Activated T-cell treated with anti-CD3 and anti-CD28 coated beads for 1 hour (primary cell): ENCODE measurements at places on chromosomes 5 and 9.

DNA sequence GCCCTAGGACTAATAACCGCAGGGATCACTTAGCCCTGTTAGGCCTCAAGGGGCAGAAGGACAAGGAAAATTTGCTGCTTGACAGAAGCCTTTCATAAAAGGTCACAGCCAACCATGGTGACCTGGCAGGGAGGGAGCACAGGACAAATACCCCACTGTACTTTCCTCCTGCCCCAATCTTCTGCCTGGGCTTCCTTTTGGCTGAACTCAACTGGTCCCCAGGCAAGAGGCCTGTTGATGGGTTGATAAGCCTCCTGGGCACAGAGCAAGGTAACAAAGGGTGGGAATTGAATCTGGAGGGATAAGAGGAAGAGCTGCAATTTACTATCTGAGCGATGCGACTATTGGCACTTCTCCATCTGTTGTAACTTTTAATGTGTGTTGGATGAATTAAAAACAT is 392.9 kb downstream of the RASEF start:
- no peak for DNase-seq

DNA sequence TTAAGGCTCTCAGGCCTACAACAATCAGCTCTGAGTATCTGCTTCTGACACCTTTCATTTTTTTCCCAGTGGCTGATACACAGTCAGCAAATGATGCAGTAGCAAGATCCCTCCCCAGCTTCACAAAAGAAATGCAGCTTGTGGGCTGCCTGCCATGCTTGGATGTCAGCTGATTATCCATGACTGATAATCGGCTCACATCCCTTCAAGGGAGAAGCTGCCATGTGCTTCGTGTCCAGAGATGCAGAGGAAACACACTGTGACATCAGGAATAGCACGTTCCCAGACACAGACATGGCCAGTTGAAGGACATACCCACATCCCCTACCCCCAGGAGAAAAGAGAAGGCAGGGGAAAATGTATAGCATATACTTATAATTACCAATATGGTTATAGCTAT is 27.9 kb downstream of the TMEM215 start:
- DNase-seq: no peak

GRCh38 chr9:133713150-133713959 is 24.8 kb downstream of the SARDH start:
- no peak for DNase-seq

DNA sequence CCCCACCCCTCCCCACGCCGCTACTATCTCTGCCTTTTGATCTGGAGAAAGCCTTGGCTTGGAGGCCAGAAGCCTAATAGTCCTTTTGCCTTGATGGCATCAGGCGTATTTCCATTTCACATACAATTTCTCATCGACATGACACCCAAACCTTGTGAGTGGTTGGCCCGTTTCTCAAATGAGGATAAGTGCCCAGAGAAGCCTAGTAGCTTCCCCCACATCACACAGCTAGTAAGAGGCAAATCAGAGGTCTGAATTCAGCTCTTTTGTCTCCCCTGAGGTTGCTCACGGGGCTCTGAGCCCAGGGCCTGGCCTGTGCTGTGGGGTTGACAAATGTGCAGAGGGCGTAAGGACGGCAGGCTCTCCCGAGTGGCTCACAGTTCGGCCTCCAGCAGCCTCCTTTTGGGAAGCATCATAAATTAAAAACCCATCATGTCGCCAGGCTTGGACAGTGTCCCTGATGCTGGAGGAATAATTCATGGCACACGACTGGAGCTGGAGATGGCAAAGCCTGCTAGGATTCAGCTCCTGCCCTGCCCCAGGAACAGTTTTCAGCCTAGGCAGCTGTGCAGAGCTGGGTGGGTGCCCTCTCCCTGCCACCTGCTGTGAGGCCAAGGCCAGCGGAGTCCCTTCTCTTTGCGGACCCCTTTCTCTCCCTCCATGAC is 263.8 kb downstream of the NSG2 start:
- DNase-seq: no peak

- no peak for DNase-seq
Observed at GRCh38 chr9:113808391-113809358, 67.4 kb upstream of the ZNF618 start.

DNA sequence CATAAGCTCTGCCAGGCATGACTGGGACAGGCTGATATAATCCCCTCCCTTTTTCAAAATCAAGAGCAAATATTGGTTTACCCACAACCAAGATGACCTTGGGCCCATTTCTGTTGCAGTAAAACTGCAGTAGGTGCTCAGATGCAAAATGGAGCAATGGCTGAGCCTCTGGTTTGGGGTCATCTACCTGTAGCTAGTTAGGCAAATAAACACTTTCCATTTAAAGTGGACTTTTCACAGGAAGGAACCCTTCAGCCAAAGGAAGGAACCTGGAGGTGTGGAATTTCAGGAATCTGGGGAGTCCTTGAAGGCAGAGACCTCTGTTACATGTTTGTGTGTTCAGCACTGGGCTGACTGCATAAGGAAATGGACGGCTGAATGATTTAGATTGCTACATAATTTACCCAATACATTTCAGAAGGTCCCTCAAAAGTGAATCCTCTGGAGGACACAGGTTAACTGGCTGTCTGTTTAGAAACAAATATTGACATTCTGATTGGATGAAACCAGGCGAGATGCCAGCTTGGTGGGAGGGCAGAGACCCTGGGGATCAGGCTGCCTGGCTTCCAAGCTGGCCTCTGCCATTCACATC is 170.1 kb upstream of the ZNF618 start:
- DNase-seq: no peak

DNA sequence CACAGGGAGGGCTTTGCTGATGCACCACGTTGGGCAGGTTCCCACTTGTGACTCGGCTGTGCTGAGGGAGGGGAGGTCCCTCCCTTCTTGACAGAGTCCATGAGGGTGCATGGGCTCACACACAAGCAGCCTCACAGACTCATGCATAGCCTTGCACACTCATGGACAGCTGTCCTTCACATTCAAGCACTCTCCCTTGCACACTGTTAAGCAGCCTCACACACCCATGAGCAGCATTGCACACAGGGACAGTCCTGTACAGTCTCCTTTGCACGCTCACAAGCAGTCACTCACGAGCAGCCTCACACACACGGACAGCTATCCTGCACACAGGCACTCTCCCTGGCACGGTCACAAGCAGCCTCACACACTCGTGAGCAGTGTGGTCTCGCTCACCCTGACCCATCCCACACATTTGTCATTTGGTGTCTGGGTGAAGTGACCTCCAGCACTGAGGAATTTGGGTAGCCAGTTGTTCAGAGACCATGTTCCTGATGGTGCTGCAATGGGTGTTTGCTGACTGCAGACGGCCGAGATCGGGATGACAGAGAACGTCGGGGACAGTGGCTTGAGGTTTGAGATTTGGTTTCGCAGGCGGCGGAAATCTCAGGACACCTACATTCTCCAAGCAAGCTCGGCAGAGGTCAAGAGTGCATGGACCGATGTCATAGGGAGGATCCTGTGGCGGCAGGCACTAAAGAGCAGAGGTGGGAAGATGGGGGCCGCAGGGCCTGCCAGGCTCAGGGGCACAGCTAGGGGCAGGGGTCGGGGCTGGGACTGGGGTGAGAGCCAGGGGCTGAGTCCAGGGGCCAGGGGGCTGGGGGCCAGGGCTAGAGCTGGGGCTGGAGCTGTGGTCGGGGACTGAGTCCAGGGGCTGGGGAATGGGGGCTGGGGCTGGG is 17.7 kb upstream of the LRRC14B start:
- DNase-seq: no peak

DNA sequence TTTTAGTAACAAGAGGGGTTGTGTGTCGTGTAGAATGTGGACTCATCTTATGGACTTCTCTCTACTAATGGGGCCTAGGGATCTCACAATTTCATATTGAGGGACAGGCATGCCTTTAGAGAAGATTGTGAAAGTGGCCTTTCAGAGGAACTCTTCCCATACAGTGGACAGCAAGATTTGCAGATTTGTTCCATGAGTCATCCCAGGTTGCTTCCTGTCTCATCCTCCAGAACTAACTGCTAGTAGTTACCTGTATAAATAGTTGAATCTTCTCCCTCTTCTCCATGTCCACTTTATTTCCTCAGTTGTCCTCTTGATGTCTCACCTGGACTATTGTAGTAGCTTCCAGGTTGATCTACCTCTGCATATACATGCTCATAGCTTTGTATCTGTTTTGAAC is 997.5 kb upstream of the CTNND2 start:
- no peak for DNase-seq

- no peak for DNase-seq
Observed at GRCh38 chr5:146894753-146895521, 16.4 kb upstream of the PPP2R2B start.

DNA sequence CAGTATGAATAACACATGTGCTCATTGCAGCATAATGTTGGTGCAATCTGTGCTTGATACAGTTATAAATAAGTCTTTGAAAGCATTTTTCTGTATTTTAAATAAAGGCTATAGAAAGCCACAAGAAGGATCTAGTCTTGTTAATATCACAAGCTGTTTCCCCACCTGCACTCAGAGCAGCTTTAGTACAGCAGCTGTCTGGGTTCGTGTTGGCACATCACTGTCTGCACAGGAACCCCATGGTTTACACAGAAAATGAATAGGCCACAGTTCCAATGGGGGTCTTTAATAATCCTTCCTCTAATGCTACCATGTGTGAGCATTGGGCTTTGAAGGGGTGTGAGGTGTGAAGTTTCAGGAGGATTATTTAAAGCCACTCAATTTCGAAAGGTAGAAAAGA is 2269.7 kb downstream of the MAT2B start:
- DNase-seq: no peak

- DNase-seq: no peak
Observed at GRCh38 chr5:96986450-96986849, 50.6 kb downstream of the LNPEP start.

DNA sequence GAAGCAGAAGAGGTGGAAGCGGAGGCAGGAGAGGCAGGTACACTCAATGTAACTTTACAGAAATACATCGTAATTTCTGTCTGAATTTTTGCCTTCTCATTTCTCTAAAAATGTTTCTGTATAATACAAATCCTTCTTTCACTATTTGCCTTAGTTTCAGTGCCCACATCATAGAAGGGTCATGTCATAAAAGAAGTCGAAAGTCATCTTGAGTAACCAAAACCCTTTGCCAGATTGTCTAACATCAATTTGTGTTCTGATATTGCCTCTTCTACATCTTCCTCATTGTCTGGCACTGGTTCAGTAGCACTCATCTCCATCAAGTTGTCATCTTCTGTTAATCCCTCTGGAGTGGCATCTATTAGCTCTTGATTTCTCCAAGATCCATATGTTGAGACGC is 6.2 kb upstream of the CYFIP2 start:
- DNase-seq: no peak

GRCh38 chr5:50763846-50764245 is 97.4 kb downstream of the PARP8 start:
- no peak for DNase-seq

DNA sequence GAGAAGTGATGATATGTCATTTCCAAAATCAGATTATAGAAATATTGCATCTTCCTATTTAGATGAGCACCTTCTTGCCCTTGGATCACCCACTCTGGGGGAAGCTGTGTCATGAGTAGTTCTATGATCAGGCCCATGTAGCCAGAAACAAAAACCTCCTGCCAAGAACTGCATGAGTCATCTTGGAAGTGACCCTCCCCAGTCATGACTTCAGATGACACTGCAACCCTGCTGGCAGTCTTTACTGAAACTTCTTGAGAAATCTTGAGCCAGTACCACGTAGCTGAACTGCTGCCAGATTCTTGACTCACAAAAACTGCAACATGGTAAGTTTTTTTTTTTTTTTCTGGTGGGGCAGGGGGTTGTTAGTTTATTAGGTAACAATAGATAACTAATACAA is 439.6 kb upstream of the PTGER4 start:
- no peak for DNase-seq

- no peak for DNase-seq
Observed at GRCh38 chr9:98611319-98611718, 97.4 kb downstream of the GABBR2 start.

DNA sequence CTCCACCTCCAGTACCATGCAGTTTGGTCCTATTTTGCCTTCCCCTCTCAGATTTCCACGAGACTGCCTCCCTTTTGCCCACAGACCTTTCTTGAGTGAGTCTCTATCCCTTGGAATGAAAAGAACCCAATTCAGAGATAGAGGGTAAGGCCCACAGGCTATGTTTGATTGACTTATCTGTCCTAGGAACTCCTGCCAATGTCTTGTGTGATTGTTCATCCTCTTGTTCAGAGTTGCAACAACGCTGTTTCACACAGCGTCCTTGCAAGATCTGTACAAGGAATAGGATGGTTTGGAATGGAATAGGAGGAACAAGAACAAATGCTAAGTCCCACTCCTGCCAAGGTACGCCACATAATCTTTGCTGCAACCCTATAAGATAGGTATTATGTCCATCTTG is 142.2 kb upstream of the ABCA1 start:
- no peak for DNase-seq

GRCh38 chr5:170597872-170598271 is 94.1 kb downstream of the KCNIP1 start:
- no peak for DNase-seq

GRCh38 chr9:15286161-15286821 is 20.7 kb downstream of the TTC39B start:
- DNase-seq: no peak

DNA sequence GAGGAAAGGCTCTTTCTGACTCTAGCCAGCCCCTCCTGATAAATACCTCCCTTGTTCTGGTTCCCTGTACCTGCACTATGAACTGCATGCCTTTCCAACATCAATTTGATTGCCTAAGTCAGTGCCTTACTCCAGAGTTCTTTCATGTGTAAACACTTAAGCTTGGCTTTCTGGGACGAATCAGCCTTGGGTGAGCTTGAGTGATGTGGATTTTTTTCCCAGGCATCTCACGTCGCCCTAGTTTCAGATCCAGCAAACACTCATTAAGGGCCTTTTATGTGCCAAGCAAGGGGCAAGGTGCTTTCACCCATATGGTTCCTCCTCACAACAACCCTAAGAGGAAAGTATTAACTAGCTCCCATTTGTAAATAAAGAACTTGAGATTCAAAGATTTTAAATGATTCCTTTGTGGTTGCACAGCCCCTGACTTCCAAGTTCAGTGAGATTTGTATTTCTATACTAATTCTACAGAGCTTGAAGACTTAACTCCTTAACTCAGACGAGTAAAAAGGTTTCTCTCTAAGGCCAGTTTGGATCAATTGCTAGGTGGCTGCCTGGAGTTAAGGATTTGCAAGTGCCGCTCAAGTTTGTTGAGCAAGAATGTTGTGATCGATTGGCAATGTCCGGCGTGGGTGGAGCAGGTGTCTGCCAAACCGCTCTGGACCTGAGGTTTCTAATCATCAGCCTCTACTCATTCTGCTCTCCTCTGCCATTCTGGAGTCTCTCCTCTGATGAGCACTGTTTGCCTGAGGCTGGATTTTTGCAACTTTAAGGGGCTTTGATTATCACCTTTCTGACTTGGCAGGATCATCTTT is 20.2 kb upstream of the TJP2 start:
- no peak for DNase-seq
